Esophagus (tissue), 2 donors: ENCODE measurements at places on chromosomes 2 and 18. TPM values are rescaled to one million over a fixed set of nuclear protein-coding genes. Genes with fewer than 3 reads are reported as not detected.

FBXO36 gene
- 1.3 TPM for polyA plus RNA-seq

SERPINB11 gene
- 11.7 TPM for polyA plus RNA-seq

CXCR1 gene
- 0.11 TPM for polyA plus RNA-seq

ITGB6 gene
- polyA plus RNA-seq = 10.6 TPM

SNED1 gene
- polyA plus RNA-seq = 3.6 TPM

EFHD1 gene
- 1.3 TPM for polyA plus RNA-seq

DPP10 gene
- polyA plus RNA-seq = 0.13 TPM

SIX3 gene
- polyA plus RNA-seq = not detected

RTP5 gene
- polyA plus RNA-seq = 0.28 TPM

ERFE gene
- 0.38 TPM for polyA plus RNA-seq

CD28 gene
- polyA plus RNA-seq = 0.09 TPM

G6PC2 gene
- polyA plus RNA-seq = not detected

FRZB gene
- polyA plus RNA-seq = 1.3 TPM

TACR1 gene
- polyA plus RNA-seq = 0.35 TPM

COX7A2L gene
- polyA plus RNA-seq = 60.2 TPM

IL1A gene
- 30.0 TPM for polyA plus RNA-seq

KCNF1 gene
- polyA plus RNA-seq = 0.22 TPM

ANKRD30B gene
- not detected for polyA plus RNA-seq

INHBB gene
- 1.6 TPM for polyA plus RNA-seq

PIEZO2 gene
- polyA plus RNA-seq = 0.37 TPM

ICA1L gene
- 1.1 TPM for polyA plus RNA-seq

DSC3 gene
- polyA plus RNA-seq = 70.9 TPM

NGEF gene
- 11.4 TPM for polyA plus RNA-seq

NAT8 gene
- polyA plus RNA-seq = not detected

GAL3ST2 gene
- polyA plus RNA-seq = 0.10 TPM

RAB3GAP1 gene
- 13.9 TPM for polyA plus RNA-seq

IDH1 gene
- 77.4 TPM for polyA plus RNA-seq
